LHCN-M2 (cell line): ENCODE measurements at places on chromosomes 2 and 18. TPM values are rescaled to one million over a fixed set of nuclear protein-coding genes. Genes with fewer than 3 reads are reported as not detected.

DNA sequence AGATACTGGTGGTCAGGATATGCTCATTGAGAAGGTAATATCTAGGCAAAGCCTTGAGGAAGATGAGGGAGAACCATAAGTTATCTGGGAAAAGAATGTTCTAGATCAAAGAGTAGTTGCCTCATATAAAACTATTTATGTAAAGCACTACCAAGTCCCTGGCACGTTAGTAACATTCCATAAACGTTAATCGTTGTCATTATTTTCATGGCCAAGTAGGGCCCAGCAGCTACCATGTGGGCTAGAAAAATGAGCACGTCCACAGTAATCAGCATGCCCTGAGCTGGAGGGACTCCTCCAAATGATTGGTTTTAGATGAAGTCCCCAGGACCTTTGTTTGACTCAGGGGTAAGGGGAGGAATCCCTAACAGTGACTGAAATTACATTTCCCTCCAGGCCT is 32.7 kb upstream of the AFTPH start:
- DNase-seq = no peak

GRCh38 chr2:96869822-96870625 is at the start of gene SEMA4C:
Gene SEMA4C, minus strand, starts transcription at chr2:96870080. Its CDS starts 2,194 bp downstream, at chr2:96867886.
- DNase-seq = peak; percentile 62

DNA sequence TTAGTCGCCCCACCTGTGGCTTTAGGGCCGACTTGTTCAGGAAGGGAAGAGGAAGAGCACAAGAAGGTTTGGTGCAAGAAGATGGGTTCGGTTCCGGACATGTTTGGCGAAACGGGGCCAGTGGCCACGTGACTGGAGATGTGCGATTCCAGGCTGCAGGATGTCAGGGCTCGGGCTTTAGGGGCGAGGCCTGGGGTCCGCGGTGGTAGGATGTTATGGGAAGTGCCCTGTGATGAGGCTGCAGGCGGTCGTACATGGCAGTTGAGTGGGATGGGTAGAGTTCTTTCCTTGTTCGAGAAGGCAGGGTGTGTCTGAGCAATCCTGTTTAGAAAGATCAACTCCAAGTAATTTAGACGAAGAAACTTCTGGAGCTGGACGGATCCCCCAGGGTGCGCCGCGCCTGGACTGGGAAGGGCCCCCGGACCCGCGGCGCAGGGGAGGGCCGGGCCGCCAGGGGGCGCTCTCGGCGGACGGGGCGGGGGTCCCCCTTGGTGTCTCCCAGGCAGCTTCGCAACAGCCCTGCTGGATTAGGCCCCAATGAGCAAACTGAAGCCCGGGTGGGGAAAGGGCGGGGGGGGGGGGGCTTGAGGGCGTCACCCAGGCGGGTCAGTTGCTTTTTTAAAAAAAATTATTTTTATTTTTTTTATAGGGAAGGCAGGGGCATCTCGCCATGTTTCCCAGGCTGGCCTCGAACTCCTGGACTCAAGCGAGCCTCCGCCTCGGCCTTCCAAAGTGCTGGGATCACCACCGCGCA is 17.2 kb upstream of the SDC1 start:
- DNase-seq = no peak

GRCh38 chr2:179341152-179341866 is 76.7 kb upstream of the SESTD1 start:
- DNase-seq = no peak

DNA sequence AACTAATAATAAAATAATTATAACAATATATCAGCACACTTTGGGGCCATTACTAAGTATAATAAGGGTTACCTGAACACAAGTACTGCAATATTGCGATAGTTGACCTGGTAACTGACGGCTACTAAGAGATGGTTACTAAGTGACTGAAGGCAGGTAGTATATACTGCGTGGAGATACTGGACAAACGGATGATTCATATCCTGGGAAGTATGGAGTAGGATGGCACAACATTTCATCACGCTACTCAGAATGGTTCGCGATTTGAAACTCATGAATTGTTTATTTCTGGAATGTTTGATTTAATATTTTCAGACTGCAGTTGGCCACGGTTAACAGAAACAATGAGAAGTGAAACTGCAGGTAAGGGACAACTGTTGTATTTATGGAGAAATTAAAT is 39.5 kb upstream of the FLACC1 start:
- DNase-seq = no peak

- DNase-seq = no peak
These were observed 52.1 kb downstream of the LRRTM4 start for GRCh38 chr2:77470096-77470495.

- DNase-seq = no peak
These were observed 331.6 kb upstream of the FANCL start for GRCh38 chr2:58572731-58573130.

DNA sequence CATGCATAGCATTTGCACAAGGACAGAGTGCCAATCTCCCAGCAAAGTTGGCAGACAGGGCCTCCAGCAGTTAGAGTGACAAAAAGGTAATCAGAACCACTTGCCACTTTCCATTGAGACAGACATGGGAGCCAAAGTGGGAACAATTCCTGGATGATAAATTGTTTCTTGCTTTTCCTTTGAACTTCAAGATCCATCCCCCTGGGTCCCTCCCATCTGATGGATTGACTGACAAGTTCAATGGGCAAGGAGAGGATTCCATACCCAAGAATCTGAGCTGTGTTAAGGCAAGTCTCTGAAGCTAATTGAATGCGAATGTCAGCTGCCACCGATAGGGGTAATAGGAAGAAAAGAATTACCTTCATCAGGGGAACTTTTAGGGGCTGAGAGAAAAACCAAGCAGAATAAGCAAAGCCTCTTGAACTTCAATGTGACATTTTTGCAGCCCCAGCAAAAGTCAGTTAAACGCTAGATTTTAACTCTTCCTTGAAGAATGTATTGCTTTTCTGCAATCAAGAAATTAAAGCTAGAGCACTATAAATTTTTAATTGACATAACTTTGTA is 96.5 kb downstream of the LYPD1 start:
- no peak for DNase-seq

DNA sequence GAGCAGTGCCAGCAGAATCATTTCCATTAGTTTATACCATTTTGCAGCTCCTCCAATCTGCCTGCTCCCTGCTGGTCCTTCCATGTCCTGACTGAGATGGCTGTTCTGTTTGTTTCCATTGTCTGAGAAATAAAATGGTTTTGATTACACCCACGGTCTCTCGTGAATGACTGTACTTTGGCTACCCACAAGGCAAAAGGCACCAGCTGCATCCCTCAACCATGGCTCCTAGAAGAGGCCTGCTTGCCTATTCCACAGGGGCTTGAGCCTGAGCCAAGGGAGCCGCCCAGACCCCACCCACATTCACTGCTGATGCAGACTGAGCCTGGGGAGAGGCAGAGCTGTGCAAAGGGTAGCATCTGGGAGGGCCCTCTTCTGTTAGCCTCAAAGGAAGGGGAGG is 31.2 kb downstream of the MARCHF4 start:
- DNase-seq = peak; percentile 68

DNA sequence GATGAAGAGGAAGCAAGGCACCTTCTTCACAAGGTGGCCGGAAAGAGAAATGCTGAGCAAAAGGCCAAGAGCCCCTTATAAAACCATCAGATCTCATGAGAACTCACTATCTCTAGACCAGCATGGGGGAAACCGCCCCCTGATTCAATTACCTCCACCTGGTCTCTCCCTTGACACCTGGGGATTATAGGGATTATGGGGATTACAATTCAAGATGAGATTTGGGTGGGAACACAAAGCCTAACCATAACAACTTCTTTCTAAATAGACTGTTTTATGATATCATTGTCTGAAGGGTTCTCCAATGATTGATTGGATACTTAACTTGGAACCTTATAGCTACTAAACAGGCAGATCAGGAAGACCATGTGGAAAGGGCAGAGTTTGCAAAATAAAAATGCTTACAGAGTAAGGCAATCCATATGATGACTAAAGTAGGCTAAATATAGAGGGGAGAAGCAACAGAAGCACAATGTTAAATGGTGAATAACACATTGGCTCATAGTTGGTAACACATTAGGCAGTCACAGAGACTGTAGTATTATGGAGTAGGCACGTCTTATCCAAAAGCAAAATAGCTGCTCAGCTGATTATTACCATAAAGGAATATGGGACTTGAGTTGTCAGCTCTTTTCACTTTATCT is 179.0 kb downstream of the BARD1 start:
- peak; percentile 17 for DNase-seq

GRCh38 chr2:82694431-82694830 is 1764.6 kb downstream of the SUCLG1 start:
- no peak for DNase-seq

DNA sequence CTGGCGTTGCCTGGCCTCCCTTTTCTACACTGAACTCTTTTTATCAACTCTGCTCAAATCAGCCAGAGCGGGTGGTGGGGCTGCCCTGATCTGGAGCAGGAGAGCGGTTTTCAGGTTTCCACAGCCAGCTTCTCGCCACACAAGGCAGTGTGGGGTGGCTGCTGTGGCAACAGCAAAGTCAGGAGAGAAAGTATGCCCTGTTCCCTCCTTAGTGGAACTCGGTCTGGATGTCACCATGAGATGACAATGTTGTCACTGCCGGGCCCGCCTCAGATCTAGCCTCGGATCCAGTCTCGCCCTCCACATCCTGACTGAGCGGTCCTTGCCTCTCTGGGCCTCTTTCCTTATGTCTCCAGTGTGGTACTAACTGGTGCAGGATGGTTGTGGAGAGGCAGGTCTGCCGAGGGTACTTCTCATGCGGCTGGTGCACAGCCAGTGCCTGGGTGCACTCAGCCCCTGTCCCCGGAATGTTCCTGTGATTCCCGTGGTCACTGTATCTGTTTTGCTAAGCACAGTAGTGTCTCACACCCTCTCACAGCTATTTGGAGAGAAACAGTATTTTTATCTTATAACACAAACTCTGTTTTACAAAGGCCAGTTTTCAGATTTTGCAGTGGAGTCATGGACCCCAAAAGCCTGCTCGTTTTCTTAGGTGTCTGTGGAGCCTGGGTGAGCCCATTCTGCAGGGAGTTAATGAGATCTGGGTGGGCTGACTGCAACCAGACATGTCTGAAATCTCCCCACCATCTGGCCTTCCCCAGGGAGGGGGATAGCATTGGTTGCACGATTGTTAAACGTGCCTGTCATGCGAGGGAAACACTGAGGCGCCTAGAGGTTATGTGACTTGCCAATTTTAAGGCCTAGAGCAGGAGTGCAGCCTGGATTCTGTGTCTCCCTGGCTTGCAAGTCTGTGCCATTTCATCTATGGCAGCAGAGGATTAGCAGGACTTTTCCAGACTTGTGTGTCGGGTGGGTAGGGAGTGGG is 261.1 kb upstream of the AGAP1 start:
- no peak for DNase-seq

- DNase-seq = no peak
These were observed 45.5 kb downstream of the KIF5C start for GRCh38 chr2:148920559-148920958.

- DNase-seq = no peak
These were observed 815.5 kb downstream of the EPHA4 start for GRCh38 chr2:220756653-220757052.

DNA sequence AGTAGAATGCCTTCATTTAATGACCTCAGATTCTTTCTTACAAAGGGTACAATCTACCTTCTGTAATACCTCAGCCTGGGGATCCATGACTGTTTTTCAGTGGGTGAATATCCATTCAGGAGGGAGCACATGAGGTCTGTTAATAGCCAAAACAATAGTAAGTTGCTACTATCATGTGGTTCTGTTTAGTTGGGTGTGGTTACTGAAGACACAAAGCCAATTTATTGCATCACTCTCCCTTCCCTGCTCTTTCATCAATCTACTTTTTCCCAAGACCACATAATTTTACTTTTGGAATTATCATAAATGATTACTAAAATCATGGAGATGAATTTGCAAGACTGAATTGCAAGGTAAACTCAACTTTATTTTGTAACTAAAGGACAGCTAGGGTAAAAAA is 254.2 kb downstream of the GALNT13 start:
- no peak for DNase-seq

DNA sequence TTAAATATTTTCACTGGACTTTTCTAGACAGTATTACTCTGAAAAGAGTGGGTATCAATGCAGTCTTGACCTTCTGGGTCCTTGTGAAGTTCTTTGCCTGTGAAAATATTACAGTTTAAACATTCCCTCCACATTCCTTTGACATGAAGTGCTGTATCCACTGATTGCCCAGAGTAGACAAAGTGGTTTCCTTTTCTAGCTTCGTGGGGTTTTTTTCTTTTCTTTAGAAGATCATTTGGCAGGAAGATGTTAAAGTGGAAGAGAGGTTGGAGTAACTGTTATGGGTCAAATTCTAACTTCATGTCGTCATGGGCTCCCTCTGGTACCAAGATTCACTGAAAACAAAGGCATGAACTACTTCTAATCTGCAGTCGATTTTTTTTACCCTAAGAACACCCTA is 496.9 kb downstream of the EPHA4 start:
- DNase-seq = peak; percentile 53

GRCh38 chr18:6743999-6744398 is 14.5 kb downstream of the ARHGAP28 start:
- DNase-seq = no peak

DNA sequence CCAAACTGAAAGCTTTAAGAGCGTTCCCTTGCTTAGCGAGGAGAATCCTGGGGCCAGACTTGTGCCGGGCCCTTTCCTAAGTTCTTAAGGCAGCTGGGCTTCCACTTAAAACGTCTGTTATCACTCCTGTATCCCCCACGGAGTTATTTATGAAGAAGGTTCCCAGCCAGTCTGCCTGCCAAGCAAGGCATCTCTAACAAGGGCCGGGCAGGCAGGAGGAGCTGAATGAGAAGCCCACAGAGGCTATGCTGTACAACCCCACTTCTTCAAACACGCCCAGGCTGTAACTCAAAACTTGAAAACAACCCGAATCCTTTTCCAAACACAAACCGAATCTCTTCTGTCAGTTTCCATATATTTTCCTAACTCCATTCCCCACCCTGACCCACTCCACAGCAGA is 39.0 kb upstream of the ZFP36L2 start:
- no peak for DNase-seq

DNA sequence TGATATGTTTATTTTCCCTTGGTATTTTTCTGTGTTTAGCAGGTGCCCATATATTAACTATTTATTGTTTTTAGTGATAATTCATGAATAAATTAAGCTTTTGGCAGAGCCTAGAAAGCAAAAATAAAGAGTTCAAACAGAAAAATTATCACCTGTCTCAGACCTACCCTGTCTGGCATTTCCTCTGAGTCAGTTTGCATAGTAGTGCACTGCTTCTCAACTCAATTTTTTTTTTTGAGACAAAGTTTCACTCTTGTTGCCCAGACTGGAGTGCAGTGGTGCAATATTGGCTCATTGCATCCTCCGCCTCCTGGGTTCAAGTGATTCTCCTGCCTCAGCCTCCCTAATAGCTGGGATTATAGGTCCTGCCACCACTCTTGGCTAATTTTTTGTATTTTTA is 793.9 kb downstream of the SUCLG1 start:
- no peak for DNase-seq

The ZNF804A gene
- total RNA-seq = 0.29 TPM in 1 of 2 replicates, not detected in the other

The RESP18 gene
- total RNA-seq = not detected in 2 replicates

The CRYGD gene
- total RNA-seq = not detected in 2 replicates

The TYMS gene
- total RNA-seq = 49.4 and 72.3 TPM in 2 replicates

The IL1R2 gene
- 0.26 TPM in 1 of 2 replicates, not detected in the other for total RNA-seq

The CHST9 gene
- not detected in 2 replicates for total RNA-seq

The SLC8A1 gene
- total RNA-seq = 21.7 and 22.5 TPM in 2 replicates

The PPP1CB gene
- total RNA-seq = 162 and 204 TPM in 2 replicates

The DNAJC10 gene
- 82.2 and 90.4 TPM in 2 replicates for total RNA-seq

The GPN1 gene
- 46.9 and 52.0 TPM in 2 replicates for total RNA-seq

The RNF144A gene
- total RNA-seq = 0.06 TPM in 2 replicates

The LRRFIP1 gene
- 42.1 and 60.7 TPM in 2 replicates for total RNA-seq
